ENCODE measurements at places on chromosomes 5 and 9.
A peak's percentile ranks its signal among the peaks of the same experiment; 100 is the strongest.

- DNase-seq, result peak; percentile 34
Observed at GRCh38 chr5:122076669-122077365, 1.2 kb downstream of the LOX start.

DNA sequence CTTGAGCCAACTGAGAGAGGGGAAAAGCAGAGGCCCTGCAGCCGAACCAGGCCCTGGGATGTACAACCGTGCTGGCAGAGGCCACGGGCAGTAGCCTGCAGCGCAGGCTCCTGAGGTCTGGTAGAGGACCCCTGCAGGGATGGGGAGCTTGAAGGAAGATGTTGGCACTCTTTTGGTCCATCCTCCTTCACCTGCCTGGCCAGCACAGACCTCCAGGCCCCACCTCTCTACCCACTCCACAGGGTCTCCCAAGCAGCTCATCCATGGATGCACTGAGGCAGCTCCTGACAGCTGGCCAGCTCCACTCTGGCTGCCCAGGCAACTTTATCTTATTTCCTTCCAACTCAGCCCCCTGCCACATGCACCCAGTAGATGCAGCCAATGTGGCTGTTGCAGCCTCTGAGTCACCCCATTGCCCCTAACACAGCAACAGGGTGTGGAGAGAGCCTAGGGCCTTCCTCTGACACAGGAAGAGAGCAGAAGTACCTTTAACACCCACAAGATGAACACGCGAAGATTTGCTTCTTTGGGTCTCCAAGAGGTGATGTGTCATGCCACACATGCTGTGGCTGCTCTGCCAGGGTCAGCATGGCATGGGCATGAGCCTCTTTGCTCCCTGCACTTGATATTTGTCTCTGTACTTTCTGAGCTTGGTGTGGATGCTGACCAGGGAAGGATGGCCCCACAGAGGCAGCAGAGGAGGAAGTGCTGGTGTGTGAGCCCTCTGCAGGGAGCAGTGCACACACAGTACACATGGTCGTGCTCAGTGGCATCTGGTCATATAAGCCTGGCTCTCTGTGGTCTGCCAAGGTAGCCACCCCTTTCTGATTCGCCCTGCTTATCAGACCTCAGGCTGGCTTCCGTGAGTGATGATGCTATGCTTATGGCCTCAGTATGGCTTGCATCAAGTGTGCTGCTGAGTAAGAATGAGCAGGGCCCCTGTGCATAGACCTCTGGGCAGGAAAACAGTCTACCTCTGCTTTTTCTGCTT, 117.2 kb downstream of the NRG2 start:
- no peak for DNase-seq

GRCh38 chr5:123000731-123001130, 35.8 kb downstream of the PPIC start:
- DNase-seq, result no peak

DNA sequence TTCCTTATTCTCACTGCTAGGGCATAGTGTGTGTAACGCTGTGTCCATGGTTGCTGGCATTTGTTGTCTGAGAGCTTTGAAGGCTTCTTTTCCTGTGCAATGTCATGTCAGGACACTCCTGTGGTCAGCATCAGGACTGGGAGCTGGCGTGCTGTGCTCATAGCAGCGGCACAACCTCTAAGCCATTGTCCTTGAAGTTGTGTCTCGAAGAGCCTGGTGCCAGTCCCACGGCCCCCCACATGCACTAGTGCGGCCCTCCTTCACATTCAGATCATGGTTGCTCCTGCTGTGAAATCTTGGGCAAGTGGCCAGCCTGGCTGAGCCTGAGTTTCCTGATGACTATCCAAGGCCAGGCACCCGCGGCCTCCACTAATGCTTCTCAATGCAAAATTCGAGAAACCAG, 32.4 kb downstream of the PDZD2 start:
- no peak for DNase-seq

- peak; percentile 80 for DNase-seq
Observed at GRCh38 chr5:151079838-151080612, 809 bp downstream of the TNIP1 start.

DNA sequence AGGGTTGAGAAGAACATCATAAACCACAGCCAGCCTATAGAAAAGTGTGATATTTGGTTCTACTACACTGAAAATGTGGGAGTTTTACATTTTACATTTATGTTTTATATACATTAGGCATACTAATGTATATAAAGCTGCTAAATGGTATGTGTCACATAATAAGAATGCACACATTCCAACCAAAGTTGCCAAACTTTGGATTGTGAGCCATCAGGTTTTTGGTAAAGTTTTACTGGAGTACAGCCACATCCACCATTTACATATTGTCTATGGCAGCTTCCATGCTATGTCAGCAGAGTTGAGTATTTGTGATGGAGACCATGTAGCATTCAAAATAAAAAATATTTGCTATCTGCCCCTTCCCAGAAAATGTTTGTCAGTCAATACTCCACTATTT, 23.1 kb upstream of the TARS1 start:
- DNase-seq, result no peak

DNA sequence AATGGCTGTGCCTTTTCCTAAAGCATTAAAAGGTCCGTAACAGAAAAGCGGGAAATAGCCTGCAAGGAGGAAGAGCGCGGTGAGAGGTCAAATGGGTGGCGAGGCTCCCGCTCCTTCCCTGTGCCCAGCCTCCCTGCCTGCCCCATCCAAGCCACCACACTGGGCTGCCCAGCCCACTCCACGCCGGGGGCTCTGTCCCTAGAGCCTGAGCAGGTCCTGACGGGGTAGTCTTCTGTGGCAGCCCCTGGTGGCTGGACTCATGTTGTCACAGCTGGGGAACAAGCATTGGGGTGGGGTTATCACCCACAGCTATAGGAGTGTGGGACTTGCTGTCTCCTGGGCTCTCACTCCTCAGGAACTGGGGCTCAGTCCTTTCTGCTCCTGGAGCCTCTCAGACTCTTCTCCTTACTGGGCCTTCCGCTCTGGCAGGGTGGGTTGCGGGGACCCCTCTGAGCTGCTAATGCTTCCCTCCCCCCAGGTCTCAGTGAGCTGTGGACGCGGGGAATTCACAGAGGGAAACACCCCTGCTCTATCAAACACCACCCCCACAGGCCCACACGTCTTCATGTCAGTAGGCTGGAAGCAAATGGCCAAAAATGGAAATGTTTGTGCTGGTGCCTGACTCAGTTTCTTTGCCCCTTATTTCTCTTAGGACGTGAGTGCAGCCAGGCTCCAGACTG, 152.4 kb upstream of the PHYKPL start:
- DNase-seq, result no peak

- DNase-seq, result no peak
Observed at GRCh38 chr5:135050244-135050767, 16.3 kb upstream of the PITX1 start.

DNA sequence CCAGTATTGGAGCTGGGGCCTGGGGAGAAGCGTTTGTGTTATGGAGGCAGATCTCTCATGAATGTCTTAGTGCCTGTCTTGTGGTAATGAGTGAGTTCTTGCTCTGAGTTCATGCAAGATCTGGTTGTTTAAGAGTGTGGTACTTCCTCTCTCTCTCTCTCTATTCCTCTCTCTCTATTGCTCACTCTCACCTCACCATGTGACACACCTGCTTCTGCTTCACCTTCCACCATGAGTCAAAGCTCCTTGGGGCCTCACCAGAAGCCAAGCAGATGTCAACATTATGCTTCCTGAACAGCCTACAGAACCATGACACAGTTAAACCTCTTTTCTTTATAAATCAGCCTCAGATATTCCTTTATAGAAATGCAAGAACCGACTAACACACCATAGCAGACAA, 242.7 kb upstream of the ADRA1B start:
- DNase-seq, result no peak

DNA sequence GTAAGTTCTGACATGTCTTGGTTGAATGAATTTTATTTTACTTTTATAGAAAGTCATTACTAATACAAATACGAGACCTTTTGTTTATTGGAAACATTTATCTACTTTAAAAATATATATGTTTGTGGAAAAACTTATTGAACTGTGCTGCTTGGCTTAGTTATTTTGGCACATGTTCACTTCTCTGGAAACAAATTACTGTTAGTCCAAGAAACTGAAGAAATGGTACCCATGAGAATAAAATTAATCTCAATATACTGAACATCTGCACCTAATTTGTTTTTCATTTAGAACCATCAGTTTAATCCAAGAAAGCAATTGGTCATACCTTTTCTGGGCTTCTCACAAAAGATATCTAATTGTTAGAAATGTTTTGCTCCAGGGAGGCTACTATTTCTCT, 32.2 kb downstream of the INVS start:
- no peak for DNase-seq

DNA sequence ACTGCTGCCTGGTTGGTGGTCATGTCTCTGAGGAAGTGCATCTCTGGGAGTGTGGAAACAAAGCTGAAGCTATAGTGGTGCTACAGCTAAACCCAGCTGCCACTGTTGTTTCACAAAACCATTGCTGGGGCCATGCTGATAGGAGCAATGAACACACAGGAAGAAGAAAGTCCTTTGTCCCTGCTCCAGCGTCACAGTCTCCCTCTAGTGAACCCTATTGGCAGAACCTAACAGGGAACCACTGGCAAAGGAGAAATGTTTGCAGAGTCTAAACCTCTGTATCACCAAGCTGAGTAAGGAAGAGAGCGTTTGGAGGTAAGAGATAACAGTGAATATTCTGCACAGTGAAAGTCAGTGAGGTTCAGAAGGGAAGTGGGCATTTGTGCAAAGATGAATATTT, 244.0 kb downstream of the YTHDC2 start:
- DNase-seq, result no peak

GRCh38 chr9:134350416-134350994, 24.2 kb downstream of the RXRA start:
- no peak for DNase-seq

DNA sequence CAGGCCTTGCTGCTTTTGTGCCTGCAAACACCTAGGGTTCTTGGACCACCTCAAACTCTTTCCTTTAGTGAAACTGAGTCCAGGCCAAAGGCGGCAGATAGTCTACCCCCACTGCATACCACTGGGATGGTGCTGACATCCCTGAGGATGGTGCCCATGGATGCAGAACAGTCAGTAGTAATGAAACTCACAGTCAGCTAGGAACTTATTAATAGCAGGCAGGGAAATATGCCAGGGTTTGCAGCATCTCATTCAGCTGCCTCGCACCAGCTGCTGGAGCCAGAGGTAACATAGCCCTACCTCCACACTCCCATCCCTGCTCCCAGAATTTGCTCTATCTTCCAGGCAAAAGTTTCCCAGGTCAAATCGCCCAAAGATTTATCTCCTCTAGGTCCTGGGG, 189.1 kb downstream of the SREK1 start:
- no peak for DNase-seq

DNA sequence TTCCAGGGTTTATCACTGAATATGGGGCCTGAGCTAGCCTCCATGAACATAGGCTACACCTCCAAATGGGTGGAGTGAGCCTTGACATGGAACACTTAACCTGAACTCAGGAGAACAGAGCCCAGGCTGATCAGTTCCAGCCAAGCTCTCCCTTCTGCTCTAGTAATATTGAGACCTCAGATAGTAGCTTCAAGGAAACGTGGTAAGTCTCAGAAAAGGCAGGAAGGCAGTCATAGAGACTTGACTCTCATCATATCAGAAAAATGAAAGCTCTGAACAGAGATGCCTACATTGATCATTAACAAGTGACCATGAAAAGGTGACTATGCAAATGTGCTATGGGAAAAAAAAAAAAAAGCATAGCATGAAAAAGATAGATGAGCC, 40.5 kb upstream of the MYO10 start:
- DNase-seq, result no peak

DNA sequence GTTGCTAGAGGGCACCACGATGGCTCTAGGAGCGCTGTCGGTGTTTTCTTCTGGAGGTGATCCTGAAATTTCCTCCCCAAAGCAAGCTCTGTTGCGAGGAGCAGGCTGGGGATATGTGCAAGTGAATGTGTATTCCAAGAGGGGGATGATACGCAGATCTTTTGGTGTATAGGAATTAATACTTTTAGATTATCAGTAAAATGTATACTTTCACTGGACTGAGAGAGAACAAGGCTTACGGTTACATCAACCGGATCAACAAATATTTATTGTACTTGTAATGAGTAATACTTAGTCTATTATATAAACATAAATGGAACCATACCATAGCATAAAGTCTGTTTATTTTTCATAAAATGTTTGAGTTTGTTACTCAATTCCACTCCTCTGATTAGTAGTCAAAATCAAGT, 632 bp upstream of the PRKAA1 start:
- DNase-seq, result no peak

- no peak for DNase-seq
Observed at GRCh38 chr5:170327829-170328228, 30.3 kb upstream of the LCP2 start.

GRCh38 chr5:176501333-176501732, 35.9 kb downstream of the RNF44 start:
- no peak for DNase-seq

GRCh38 chr9:118891213-118891612, 478.0 kb downstream of the BRINP1 start:
- no peak for DNase-seq

DNA sequence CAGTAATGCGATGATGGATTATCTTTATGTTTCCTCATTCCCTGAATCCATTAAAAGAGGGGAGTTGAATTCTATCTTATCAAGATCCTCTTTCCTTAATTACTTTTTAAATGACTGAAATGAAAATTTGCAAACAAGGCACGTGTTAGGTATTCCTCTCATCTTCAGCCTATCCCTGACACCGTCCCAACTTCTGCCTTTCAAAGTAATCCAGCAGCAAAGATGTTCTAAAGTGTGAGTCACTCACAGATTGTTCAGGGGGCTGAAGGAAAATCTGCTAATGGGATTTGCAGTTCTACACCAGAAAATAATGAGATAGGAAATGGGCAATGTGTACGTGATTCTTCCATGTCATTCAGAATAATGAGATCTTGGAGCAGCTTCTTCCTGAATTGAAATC, 403.0 kb downstream of the ARHGEF28 start:
- DNase-seq, result no peak

GRCh38 chr5:16508730-16509531, 43.3 kb upstream of the ZNF622 start:
- peak; percentile 30 for DNase-seq

DNA sequence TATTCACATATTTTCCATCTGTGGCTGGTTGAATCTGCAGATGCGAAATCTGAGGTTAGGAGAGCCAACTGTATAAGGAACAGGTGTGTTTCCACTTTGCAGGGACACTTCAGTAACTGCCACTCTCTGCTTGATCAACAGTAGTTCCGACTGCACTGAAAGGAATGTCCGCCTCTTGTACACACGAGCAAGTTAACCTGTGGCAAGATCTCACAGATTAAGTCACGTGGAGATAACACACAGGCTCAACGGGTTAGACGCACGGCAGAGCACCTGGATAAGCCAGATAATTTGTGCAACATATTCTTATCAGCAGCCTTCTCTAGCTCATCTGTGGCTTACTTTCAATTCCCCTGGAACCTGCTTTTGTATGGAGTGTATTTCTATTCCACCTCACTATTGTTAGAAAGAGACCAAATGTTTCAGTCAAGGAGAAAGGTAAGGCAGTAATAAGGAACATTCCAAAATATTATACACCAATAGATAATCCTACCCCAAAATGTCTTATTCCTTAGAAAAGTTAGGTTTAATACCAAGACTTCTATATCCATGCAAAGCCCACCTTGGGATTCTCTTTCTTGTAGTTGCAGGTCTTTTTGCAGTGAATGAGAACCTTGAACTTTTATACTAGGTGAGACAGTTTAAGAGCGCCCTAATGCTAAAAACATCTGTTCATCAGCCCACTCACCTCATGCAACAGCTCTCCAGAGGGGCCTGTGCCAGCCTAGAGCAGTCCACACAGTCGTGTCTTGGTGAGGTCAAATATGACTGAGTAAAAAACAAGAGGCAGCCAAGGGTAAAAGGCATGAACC, 6.5 kb upstream of the C9 start:
- no peak for DNase-seq

- no peak for DNase-seq
Observed at GRCh38 chr5:113266227-113266912, 168.4 kb downstream of the TSSK1B start.

GRCh38 chr5:79202076-79202475, 33.9 kb upstream of the JMY start:
- no peak for DNase-seq

All from inflammatory macrophage treated with lipopolysaccharide for 4 hours (primary cell).